Activated T-helper 9 cell treated with anti-CD3 and anti-CD28 coated beads, Interleukin-2, amount 50 U/mL, for 16 hours (primary cell): ENCODE measurements at places on chromosomes 12 and 14.
A peak's percentile ranks its signal among the peaks of the same experiment; 100 is the strongest.

DNA sequence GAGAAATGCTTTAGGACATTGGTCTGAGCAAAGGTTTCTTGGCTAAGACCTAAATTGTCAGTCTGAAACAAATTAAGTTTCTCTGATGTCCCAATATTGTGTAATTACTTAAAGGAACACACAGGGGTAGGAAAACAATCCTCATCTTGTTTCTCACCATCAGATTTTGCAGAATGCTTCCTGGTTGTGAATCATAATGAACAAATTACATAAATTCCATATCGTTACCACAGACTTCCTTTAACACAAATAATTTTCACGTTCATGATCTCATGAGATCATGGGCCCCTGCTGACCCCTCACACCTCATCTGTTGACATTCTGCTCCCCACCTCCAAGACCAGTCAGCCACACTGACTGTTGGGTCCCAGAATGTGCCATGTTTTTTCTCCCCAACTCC is 194.1 kb downstream of the MON2 start:
- DNase-seq: no peak

DNA sequence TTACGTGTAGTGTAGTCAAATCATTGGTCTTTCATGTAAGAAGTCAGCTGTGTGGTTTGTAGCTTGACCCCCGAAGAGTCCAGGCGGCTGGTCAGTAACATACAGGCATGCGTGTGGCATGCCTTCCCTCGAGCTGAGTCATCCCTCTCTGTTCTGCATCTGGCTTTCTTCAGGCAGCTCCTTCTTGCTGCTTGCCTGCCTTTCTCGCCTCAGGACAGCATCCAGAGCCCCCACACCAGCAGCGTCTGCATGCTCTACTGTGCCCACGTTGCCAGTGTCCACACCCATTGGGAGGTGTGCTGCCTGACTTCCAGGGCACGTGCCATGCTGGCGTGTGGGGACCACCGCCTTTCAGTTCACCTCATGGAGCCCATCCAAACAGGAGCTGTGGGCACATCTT is 96.8 kb downstream of the EP400 start:
- DNase-seq: no peak

DNA sequence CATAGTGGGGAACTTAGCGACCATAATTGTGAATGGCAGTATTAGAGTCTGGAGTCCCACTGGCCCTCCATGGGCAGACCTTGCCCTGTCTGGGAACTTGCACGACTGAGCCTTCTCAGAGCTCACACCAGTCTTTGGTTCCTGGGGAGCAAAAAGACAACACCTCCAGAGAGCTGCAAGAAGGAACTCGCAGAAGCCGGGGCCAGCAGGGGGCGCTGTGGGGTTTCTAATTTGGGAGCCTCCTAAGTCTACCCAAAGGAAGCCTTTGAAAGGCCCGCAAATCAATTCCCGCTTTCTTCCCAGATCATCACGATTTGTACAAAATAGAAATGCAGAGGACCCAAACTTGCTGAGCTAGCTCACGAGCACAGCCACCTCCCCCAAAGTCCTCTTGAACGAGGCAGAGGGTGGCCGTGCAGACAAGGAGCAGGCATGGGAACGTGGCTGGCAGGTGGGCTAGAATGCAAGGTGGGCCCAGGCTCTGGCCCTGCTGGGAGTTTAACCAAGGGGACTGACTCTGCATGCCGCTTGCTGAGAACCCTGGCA is 46.3 kb upstream of the FBXO21 start:
- peak; percentile 60 for DNase-seq

GRCh38 chr14:58280954-58281787 is 17.2 kb upstream of the ARID4A start:
- no peak for DNase-seq

GRCh38 chr12:62683776-62684569 is 217.3 kb downstream of the MON2 start:
- no peak for DNase-seq

DNA sequence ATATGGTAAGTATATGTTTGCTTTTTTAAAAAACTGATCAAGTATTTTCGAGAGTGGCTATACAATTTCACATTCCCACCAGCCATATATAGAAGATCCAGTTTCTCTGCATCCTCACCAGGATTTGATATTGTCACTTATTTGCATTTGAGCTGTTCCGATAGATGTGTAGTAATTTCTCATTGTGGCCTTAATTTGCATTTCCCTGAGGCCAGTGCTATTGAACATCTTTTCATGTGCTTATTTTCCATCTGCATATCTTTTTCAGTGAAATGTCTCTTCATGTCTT is 72.9 kb upstream of the VASH1 start:
- no peak for DNase-seq

- no peak for DNase-seq
Measured at GRCh38 chr12:46517579-46517962, 145.0 kb upstream of the SLC38A2 start.

- DNase-seq: no peak
Measured at GRCh38 chr12:119565404-119565803, 28.2 kb upstream of the TMEM233 start.

GRCh38 chr12:53501615-53502181 is 615 bp downstream of the TARBP2 start:
- DNase-seq: no peak

DNA sequence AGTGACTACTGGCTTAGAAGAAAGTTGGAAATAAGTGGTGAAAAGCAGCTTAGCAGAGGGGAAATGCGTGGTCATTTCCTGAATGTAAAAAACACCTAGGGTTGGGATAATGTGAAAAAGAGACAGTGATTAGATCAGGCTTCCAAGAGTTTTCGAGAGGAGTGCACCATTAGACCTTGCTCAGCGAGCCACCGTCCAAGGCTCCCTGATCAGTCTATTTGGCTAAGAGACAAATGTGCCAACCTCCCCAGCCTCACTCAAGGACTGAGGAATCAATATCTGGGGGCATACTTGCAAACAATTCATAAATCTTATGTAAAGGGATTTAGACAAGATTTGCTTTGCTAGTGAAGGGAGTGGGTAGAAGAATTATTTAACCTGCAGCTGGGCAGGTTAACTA is 594.5 kb downstream of the NRXN3 start:
- no peak for DNase-seq

GRCh38 chr12:52171950-52172512 is 19.8 kb downstream of the KRT80 start:
- DNase-seq: no peak

- DNase-seq: no peak
Measured at GRCh38 chr12:69904777-69905176, 79.8 kb downstream of the MYRFL start.

DNA sequence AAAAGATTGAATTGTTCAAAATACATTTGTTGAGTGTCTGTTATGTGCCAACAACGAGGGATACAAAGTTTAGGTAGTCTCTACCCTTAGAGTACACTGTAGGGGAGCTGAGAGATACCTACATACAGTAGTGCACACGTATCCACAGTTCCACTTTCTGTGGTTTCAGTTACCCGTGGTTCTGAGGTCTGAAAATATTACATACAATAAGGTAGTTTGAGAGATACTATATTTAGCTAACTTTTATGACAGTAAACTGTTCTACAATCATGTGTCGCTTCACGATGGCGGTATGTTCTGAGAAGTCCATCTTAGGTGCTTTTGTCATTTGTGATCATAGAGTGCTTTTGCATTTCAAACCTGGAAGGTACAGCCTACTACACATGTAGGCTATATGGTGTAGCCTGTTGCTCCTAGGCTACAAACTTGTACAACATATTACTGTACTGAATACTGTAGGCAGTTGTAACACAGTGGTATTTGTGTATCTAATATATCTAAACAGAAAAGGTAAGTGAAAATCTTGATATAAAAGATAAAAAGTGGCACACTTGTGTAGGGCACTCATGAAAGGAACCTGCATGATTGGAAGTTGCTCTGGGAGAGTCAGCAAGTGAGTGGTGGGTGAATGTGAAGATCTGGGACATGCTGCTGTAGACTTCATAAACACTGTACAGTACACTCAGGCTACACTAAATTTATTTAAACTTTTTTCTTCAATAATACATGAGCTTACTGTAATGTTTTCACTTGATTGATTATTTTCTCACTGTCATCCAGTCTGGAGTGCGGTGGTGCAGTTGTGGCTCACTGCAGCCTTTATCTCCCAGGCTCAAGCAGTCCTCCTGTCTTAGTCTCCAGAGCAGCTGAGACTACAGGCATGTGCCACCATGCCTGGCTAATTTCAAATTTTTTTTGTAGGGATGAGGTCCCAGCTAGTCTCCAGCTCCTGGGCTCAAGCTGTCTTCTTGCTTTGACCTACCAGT is 4.0 kb downstream of the CPSF6 start:
- no peak for DNase-seq

GRCh38 chr14:69963966-69964365 is 84.8 kb downstream of the SMOC1 start:
- DNase-seq: no peak

DNA sequence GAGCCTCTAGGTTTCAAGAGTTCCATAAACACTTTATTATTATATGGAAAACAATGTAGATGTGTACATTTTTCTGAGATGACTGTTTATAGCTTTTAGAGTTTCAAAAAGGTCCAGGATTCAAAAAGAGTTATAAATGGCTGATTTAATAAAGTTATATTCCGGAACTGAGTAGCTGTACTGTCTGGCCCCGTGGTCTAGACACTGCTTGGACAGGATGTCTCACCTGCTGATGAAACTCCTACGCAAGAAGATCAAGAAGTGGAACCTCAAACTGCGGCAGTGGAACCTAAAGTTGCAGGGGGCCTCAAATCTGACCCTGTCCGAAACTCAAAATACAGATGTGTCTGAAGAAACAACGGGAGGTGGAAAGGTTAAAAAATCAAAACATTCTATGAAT is 69.7 kb downstream of the DCAF5 start:
- DNase-seq: no peak

DNA sequence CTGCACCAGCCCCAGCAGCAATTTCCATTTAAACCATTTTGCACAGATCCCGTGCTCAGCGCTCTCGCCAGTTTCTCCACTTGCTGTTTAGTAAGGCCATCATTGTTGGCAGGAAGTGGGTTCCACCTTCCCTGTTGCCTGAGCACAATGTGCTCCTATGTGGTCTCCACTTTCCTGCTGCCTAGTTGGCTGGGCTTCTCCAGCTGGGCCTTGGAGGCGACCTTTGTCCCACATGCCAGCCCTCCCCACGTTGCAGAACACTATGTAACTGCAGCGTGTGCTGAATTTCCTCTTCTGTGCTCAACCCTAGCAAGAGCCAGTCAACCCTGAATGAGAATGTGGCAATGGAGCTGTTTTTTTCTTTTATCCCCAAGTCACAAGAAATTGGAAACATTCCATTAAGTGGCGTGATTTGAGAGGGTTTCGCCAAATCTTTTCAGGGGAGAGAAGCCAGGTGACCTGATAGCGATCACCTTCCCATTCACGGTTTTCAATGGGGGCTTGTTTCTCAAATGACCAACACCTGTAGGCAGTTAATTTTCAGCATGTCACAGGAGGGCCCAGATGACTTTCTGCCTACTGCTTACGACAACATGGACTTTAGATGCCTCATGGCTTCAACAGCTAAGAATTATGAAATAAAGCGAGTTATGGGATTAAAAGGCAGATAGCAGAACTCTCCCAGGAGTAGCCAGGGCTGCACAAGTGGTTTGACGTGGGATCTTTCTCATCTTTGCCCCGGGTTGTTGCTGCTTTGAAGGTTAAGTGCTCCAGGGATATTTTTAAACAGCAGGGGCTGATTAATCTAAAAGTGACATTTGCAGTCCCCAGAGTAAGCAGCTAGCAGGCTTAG is at the start of gene ACACB:
ACACB (plus strand) TSS at position 830 of the 853 bp plus-strand sequence. CDS start 22,819 bp downstream, outside the sequence.
- no peak for DNase-seq

- no peak for DNase-seq
Measured at GRCh38 chr14:24925771-24926374, 124.1 kb downstream of the STXBP6 start.

- DNase-seq: no peak
Measured at GRCh38 chr12:103310546-103311270, 185.1 kb downstream of the C12orf42 start.

- no peak for DNase-seq
Measured at GRCh38 chr14:24309538-24310264, at the start of gene LTB4R2. TSS of gene LTB4R2 (plus strand) at chr14:24310140. CDS start at chr14:24310665, 525 bp downstream.

- no peak for DNase-seq
Measured at GRCh38 chr12:121858662-121859572, at the start of gene HPD. TSS of gene HPD (minus strand) at chr12:121858859. CDS start at chr12:121858823, 36 bp downstream.

DNA sequence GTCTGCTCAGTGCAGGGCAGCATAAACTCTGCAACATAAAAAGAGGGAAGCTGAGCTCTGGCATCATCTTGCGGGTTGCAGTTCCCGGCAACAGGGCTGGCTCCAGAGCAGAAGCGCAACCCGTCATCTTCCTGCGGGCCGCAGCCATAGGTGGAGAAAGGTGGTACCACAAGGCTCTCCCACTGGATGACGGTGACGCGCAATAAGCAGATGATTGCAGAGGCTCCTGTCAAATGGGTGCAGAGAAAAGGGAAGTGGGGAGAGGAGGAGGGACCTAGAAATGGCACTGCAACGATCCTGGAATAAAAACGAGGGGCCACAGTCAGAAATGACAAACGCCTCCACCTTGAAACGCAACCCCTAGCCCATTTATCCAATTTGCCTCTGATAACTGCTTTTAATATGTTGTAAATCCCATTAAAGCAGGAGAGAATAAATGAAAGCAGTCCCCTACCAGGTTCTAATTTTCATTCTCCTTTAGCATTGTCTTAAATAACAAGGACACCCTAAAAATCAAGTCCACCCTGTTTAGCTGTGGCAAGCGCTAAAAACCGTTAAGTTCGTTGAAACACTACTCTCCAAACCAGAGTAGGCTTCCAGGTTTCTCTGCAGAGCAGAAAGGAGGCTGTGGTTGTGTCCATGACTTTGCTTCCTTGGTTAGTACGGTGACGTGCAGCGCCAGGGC is 30.9 kb upstream of the TUBA1C start:
- no peak for DNase-seq

DNA sequence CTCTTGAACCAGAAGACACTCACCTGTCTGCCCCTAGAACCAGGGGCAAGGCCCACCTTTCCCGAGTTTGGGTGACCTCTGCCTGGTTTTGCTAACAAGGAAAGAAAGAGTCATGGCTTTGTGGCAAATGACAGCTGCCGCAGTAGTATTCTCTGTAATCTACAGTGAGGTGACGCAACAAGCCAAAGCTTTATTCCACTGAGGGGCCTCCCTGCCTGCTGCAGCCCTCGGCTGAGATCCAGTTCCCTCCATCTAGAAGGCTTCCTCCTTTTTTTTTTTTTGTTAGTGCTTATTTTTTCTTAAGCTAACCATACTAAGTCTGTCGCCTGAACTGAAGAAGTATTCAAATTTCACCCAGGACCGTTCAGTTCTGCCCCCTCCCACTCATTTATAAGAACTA is 142.3 kb upstream of the TMCC3 start:
- DNase-seq: no peak

GRCh38 chr12:16530268-16530850 is 75.6 kb downstream of the LMO3 start:
- DNase-seq: no peak
